Spleen (tissue), 13 donors: ENCODE measurements at places on chromosomes 3 and 15.
A peak's percentile ranks its signal among the peaks of the same experiment; 100 is the strongest.

DNA sequence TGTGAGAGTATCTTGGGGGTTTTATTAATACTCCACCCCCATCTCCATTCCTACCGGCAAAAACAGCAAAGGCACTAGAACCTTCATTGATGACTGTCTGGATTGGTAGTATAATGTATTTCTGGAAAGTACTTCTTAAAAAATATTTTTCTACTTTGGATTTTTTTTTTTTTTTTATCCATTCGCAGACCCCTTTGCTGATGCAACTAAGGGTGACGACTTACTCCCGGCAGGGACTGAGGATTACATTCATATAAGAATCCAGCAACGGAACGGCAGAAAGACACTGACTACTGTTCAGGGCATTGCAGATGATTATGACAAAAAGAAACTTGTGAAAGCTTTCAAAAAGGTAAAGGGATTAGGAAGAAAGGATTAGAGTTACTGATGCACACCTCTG, 1.2 kb downstream of the EIF1B start:
- no peak for DNase-seq
- no peaks in the 10 kb centered on the region for H3K27me3 ChIP-seq
- no peak overlapping the region for H3K27ac ChIP-seq
- peaks cover 13% of the 10 kb centered on the region for H3K36me3 ChIP-seq
- peaks cover 32% of the 10 kb centered on the region for H3K4me1 ChIP-seq

DNA sequence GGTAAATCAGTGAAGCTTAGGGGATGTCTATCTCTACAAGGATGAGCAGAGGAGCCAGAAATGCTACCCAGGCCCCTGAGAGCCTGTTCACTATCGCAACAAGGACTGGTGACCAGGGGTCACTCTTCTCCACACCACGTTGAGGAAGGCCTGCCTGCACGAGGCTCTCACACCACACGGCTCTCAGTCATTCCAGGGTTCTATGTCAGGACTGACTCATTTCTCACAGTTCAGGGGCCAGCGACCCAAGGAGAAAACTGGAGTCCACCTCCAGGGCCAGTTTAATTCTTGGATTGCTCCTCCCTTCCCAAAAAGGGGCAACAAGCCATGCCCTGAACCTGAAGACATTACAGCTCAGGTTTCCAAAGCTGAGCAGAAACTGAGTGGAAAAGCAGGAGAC, 33.9 kb downstream of the ANP32A start:
- no peaks in the 10 kb centered on the region for H3K27me3 ChIP-seq
- peaks cover 94% of the 10 kb centered on the region for H3K4me1 ChIP-seq
- DNase-seq = no peak
- H3K4me3 ChIP-seq = no peak overlapping the region
- H3K36me3 ChIP-seq = no peaks in the 10 kb centered on the region

GRCh38 chr3:99637368-99638111, 854 bp upstream of the COL8A1 start:
- DNase-seq = no peak
- H3K36me3 ChIP-seq = no peaks in the 10 kb centered on the region
- H3K27ac ChIP-seq = no peak overlapping the region
- no peak overlapping the region for H3K4me3 ChIP-seq
- peaks cover 12% of the 10 kb centered on the region for H3K4me1 ChIP-seq
- H3K27me3 ChIP-seq = peaks cover 60% of the 10 kb centered on the region

DNA sequence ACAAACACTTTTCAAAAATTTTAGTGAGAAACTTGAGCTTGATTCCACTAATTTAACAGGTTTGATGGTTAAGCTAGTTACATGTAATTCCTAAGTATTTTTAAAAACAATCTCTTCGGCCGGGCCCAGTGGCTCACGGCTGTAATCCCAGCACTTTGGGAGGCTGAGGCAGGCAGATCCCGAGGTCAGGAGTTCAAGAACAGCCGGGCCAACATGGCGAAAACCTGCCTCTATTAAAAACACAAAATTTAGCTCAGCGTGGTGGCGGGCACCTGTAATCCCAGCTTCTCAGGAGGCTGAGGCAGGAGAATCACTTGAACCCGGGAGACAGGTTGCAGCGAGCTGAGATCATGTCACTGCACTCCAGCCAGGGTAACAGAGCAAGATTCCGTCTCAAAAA, 25.3 kb downstream of the TRA2B start:
- no peaks in the 10 kb centered on the region for H3K4me1 ChIP-seq
- peaks cover 10% of the 10 kb centered on the region for H3K36me3 ChIP-seq
- H3K27ac ChIP-seq = no peak overlapping the region
- no peak for DNase-seq
- H3K4me3 ChIP-seq = no peak overlapping the region
- H3K27me3 ChIP-seq = no peaks in the 10 kb centered on the region

DNA sequence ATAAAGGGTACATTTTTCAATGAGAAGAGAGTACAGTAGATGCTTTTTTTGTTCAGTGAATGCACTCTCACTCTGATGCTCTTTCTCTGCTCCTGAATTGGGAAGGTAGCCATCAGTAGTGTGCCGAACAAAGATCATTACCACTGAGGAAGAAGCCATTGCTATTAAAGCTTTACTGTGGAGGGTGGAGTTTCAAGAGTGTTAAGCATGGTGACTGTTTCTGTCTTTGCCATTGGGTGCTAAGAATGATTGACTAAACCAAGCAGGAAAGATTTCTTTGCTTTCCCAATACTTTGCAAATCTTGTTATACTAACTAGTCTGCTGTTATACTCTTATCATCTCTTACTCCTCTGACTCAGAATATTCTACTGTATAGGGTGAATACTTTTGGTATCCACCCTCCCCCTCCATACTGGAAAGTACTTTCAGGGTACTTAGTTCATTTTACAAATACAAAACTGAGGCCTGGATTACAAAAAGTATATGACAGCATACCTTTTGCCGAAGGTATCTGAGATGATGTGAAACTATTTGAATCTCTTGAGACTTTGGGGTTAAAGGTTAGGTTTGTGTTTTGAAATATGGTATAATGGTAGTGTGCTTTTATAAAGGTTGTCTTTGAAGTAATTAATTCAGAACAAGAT, 1.7 kb downstream of the RAB11A start:
- no peak for DNase-seq
- peaks cover 6% of the 10 kb centered on the region for H3K36me3 ChIP-seq
- peak overlapping the region; percentile 93 for H3K27ac ChIP-seq
- H3K4me1 ChIP-seq = peaks cover 67% of the 10 kb centered on the region
- H3K4me3 ChIP-seq = peak overlapping the region; percentile 84

- no peak for DNase-seq
- H3K4me1 ChIP-seq = no peaks in the 10 kb centered on the region
- no peaks in the 10 kb centered on the region for H3K36me3 ChIP-seq
- no peak overlapping the region for H3K4me3 ChIP-seq
- no peaks in the 10 kb centered on the region for H3K27me3 ChIP-seq
These were observed 949.0 kb upstream of the SEMA6D start for GRCh38 chr15:46768287-46768686.

DNA sequence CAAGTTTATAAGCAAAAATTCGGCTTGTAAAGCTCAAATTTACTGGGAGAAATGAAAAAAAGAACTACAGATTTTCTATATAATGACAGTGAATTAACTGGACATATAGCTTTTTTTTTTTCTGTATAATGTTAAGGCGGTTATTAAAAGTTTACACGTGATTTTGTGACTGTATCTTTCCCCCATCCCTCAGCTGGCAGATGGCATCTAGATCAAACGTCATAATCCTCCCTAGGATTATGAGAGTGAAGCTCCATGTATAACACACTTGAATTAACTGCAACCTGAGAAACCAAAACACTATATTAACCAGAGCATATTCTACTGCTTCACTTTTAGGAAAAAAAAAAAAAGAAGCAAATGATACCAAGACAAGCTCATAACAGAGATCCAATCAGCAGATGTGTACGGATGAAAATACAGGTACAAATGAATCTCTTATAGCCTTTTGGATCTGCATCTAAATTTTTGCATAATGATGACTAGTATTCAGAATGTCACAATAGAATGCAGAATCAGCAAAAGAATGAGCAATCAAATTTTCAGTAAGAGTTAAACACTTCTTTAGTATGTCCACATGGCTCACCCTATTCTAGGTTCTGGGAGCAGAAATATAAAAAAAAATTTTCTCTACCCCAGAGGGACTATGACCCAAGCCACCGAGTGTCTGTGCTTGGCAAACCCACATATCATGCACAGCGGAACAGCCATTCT, 12.4 kb downstream of the MOBP start:
- H3K4me1 ChIP-seq = no peaks in the 10 kb centered on the region
- no peak overlapping the region for H3K27ac ChIP-seq
- no peaks in the 10 kb centered on the region for H3K27me3 ChIP-seq
- no peak for DNase-seq
- no peaks in the 10 kb centered on the region for H3K36me3 ChIP-seq
